Ureter (tissue), 1 donor: ENCODE measurements at places on chromosomes 2 and 18. TPM values are rescaled to one million over a fixed set of nuclear protein-coding genes. Genes with fewer than 3 reads are reported as not detected.

E2F6 gene
- total RNA-seq: 13.4 TPM

RPL37A gene
- total RNA-seq: 2,809 TPM

TMEM163 gene
- 10.1 TPM for total RNA-seq

VSNL1 gene
- 0.39 TPM for total RNA-seq

FBXO36 gene
- 3.4 TPM for total RNA-seq

HOXD13 gene
- not detected for total RNA-seq

FAM124B gene
- 1.9 TPM for total RNA-seq

NEB gene
- total RNA-seq: 2.5 TPM

SP9 gene
- total RNA-seq: 0.81 TPM

TDRD15 gene
- 0.10 TPM for total RNA-seq

ITM2C gene
- total RNA-seq: 227 TPM
